Foreskin keratinocyte (primary cell): ENCODE measurements at places on chromosomes 5 and 9.

- no peak for DNase-seq
These were observed 173.8 kb upstream of the DAP start for GRCh38 chr5:10934783-10935355.

DNA sequence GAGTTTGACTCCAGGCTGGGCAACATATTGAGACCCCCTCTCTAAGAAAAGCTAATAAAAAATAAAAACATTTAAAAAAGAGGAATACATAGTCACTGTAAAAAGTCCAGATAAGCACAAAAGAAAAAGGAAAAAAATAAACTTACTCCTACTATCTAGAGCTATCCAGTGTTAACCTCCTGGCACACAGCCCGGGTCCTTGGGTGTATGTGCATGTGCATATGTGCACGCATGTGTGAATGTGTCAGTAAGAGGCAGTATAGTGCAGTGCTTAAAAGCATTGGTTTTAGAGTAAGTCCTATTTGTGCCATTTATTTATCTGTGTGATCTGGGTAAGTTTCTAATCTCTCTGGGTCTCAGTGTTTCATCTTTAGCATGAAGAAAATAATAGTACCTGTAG, 26.7 kb downstream of the FAM219A start:
- DNase-seq, result no peak

- peak; percentile 91 for DNase-seq
These were observed 461.9 kb upstream of the PAPPA start for GRCh38 chr9:115691693-115692092.

DNA sequence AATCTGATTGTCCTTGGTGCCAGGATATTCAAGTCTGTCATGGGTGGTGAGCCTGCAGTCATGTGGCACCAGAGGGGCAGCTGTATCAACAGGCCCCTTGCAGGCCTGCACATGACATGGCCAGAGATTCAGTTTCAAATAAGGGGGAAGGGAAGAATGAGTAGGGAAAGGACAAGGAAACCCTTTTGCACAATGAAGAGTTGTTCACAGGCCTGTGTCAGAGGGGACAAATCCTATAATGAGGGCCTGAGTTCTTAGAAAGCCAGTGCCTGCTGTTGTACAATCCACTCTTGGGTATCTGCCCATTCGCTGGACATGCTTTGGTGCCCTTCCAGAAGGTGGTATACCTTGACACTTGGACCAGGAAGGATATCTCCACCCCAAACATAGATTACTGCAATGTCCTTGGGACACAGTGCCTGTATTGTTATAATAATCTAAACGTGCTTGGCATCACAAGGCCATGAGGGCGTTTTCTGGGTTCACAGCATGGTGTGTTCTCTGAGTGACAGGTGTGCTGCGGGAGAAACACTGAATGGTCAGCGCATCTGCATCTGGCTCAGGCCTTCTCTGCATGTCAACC, 1.9 kb upstream of the TMEM171 start:
- no peak for DNase-seq

GRCh38 chr5:115810761-115811160, 5.7 kb downstream of the CDO1 start:
- no peak for DNase-seq

DNA sequence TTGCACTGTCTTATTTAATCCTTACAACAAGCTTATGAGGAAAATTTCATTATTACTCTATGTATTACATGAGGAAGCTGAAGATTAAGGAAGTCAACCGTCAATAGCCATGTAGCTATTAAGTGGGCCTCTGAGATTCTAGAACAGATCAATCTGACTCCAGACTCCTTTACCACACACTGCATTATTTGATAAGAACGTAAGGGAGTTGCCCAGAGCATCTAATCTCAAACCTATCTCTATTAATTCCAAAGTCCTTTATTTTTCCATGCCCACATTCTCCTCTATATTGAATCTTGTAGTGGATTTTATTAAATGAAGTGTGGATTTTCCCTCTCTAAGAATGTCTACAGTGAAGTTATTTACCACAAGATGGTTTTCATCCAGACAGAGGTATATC, 118.2 kb upstream of the MTAP start:
- DNase-seq, result no peak

- DNase-seq, result no peak
These were observed 5.9 kb upstream of the TAL2 start for GRCh38 chr9:105656131-105656921.

DNA sequence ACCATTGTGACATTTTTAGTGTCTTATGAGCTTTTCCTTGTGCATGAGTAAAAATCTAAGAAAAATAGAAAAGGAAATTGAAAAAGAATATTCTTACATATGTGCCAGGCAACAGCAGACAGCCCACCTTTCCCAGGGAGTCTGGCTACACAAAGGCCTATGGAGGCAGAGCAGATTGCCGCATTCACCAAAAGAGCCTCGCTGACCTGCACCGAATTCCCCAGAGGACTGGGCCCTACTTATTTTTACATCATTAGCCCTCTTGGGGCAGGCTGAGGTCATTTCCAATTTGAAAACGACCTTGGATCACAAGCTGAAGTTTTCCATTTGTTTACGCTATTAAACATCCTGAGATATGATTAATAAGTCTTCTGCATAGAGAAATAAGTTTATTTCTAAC, 66.2 kb upstream of the WDR41 start:
- DNase-seq, result no peak

DNA sequence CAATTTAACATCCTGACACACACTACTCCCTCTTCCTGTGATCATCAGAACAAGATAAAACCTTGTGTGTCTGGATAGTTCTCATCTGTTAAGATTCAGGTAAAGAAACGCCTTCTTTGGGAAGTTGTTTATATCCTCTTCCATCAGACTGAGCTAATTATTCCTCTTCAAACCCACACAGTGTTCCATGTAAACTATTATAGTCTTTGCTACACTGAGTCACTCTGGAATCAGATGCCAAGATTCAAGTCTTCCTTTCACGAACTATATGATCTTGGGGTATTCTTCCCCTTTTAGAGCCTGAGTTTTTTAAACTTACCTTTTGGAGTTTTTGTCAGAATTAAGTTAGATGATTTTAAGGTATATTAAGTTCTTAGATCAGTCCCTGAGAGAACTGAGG, 2.0 kb downstream of the OR1J1 start:
- no peak for DNase-seq

DNA sequence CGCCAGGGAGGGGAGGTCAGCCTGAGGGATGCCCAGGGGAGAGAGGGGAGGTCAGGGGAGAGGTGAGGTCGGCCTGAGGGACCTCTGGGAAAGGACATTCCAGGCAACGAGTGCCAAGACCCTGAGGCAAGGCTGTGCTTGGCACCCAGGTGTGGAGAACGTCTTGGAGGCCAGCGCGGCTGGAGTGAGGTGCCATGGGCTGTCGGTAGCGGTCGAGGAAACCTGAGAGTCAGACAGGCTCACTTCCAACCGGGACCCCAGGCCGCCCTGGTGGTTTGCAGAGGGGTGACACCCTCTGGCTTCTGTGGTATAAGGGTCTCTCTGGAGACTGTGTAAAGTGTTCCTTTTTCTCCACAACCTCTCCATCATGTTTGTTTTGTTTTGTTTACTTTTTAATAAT, 82.9 kb downstream of the CACNA1B start:
- no peak for DNase-seq

- DNase-seq, result no peak
These were observed 5.4 kb downstream of the PCAT7 start for GRCh38 chr9:94560237-94560636.

DNA sequence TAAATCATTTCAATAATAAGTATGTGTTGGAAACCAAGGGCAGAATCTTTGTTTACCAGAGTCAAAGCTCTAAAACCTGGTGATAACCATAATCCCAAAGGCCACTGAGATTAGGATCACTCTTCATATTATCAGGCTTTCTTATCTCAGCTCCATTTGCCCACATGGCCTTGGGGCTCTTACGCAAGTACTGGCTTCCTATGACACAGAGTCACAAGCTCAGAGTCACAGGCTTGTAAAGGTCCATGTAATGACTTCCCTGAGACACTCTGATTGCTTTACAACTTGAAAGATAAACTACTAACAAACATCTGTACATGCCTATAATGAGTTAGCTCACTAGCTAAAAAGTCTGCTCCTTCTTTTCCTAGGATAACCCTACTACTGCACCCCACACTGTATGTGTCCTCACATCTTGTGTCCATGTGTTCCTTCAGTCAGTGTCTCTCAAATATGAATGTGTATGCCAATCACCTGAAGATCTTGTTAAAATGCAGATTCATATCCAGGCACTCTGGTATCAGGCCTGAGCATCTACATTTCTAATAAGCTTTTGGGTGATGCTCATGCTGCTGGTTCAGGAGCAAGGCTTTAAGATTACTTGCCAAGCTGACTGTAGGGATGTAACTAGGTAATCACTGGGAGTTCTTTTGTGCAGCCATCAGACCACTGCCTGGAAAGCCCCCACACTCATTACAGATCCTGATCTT, 28.4 kb downstream of the SEMA6A start:
- DNase-seq, result no peak

GRCh38 chr5:1413611-1414241, 31.5 kb downstream of the SLC6A3 start:
- no peak for DNase-seq

- no peak for DNase-seq
These were observed 390.3 kb downstream of the ANXA1 start for GRCh38 chr9:73541923-73542322.

DNA sequence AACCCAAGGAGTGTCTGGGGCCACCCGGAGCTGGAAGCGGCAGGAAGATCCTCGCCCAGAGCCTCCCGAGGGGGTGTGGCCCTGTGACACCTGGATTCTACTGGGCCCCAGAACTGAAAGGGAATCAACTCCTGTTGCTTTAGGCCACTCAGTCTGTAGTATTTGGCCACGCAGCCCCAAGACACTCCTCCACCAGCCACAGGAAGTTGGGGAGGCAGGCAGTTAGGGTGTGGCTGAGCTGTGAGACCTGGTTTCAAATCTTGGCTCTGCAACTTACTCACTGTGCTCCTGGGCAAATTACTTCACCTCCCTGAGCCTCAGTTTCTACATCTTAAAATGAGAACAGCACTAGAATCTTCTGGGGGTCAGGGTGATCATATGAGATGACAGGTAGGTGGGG, 119.8 kb upstream of the PPP1R26 start:
- DNase-seq, result no peak

DNA sequence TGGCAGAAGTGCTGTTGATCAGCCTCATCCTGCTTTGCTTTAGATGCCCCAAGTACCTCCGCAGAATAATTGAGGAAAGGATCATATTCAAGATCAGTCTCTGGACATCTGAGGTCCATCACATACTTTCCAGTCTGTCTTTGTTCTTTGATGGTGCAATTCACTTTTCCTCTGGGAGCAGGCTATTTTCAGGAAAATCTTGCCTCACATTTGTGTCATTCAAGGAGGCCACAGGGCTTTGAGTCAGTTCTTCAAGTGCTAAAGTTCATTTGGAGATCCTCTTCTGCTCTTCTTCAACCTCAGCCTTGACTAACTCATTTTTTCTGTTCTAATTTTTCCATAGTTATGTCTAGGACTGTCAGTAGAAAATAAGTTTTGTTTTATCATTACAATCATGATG, 18.6 kb downstream of the EQTN start:
- DNase-seq, result no peak

DNA sequence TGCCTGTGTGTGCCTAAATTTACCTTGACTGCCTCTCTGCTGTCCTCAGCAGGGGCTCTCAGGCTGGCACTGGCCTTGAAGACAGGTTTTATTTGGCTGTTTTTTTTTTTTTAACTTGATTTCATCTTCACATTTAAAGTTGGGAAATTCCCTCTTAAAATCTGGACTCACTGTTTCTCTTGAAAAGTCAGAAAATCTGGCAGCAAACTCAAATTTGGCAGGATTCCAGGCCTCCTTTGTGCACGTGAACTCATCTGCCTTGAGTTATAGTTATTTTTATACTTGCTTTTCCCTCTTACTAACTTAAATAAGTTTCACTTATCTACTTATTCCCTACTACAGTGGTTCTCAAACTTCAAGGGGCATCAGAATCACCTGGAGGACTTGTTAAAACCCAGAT, 118.4 kb upstream of the MAP3K1 start:
- DNase-seq, result no peak

GRCh38 chr5:144944936-144945335, 774.3 kb downstream of the KCTD16 start:
- DNase-seq, result no peak

GRCh38 chr5:133830911-133831310, 137.5 kb downstream of the C5orf15 start:
- DNase-seq, result no peak

- DNase-seq, result no peak
These were observed 30.0 kb upstream of the SLC6A19 start for GRCh38 chr5:1171340-1171941.

- no peak for DNase-seq
These were observed 344.3 kb downstream of the RAB3C start for GRCh38 chr5:58927181-58927580.

DNA sequence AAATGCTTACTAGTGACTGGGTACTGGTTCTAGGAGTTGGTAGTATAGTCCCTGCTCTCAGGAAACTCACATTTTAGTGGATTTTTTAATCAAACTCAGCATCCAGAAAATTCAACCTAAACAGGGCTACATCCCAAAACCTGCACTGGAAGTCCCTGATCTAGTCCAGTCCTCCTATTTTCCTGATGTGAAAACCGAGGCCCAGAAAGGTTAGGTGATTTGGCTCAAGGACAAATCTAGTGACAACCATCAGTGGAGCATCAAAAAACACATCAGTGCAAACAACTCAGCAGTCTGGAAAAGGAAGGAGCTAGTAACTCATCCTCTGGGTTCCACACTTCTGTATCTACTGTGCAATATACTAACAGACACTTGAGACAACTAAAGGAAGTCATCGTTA, 38.2 kb downstream of the SERINC5 start:
- no peak for DNase-seq

GRCh38 chr5:44167540-44167939, 221.7 kb downstream of the FGF10 start:
- DNase-seq, result no peak

DNA sequence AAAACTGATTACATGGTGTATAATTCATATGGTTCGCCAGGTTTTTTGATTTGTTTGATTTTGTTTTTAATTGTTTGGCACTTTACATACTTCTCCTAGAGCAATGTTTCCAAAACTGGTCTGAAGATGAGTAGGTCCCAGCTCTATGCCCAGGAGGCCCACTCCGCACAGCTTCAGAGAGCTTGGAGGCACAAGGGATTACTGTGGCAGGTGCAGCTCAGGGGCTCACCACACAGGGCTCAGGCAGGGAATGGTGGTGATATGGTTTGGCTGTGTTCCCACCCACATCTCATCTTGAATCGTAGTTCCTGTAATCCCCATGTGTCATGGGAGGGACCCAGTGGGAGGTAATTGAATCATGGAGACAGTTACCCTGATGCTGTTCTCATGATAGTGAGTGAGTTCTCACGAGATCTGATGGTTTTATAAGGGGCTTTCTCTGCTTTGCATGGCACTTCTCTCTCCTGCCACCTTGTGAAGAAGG, 296.6 kb downstream of the MED10 start:
- DNase-seq, result no peak

GRCh38 chr5:132411304-132412013, 41.9 kb downstream of the SLC22A5 start:
- peak; percentile 59 for DNase-seq

GRCh38 chr9:71929791-71930440, 18.5 kb downstream of the C9orf85 start:
- DNase-seq, result no peak

DNA sequence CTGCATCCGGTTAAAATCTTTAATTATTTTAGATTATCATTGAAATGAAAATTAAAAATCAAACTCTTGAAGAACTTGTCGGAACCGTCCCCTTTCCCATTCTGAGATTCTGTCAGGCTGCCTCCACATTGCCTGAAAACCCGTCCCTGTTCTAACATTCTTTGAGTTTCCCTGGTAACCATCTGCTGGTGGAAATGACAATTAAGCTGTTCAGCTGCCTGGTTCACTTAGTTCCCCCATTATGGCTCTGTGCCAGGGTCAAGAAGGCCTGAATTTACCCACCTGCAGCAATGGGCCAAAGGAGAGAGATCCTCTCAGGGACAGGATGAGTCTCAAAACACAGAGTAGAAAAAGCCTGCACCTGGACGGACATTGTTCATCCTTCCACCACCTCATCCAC, 11.8 kb upstream of the TCOF1 start:
- no peak for DNase-seq
